ENCODE measurements at places on chromosomes 3 and 15.
A peak's percentile ranks its signal among the peaks of the same experiment; 100 is the strongest.

DNA sequence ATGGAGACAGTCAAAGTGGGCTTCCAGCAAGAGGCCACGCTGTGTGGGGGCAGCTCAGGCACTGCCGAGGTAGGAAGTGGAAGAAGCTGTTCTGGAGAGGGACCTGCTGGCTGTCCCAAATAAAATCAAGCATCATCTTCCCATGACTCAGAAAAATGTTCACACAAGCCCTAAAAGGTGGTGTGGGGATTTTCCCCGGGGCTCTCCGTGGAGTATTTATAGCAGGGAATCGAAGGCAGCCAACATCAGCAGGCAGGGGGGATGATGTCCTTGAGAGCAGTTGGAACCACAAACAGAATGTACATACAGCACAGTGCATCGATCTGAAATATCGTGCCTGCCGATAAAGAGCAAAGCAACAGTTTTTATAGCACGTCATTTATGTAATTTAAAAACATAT, 27.6 kb downstream of the PRR23E start:
- ATAC-seq = peak; percentile 44

DNA sequence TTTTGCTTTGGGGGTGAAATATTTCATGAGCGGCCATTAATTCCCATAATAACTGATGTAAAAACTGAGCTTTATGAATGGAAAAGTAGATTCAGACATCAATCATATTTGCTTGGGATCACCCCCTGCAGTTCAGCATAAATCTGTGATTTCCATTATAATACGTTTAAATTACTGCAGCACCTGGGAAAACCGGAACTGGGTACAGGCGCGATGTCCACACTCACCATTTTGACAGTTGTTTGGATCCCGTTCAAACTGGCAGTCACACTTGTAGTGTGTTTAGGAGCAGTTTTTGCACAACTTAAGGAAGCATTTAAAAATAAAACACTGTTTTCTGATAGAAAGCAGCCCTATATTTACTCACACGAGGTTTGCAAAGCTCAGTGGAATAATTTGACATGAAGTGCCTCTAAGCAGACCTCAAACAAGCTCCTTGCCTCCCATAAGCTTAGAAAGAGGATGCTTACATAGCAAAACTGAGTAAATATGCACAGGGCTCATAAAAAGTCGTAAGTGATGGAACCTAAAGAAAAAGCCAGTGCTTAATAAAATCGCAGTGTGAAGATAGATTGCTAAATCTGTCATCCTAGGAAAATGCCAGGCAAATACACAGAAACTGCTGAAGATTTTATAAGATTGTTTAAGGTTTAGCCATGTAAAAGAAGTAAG, 377.6 kb downstream of the PTPRG start:
- no peak for ATAC-seq

DNA sequence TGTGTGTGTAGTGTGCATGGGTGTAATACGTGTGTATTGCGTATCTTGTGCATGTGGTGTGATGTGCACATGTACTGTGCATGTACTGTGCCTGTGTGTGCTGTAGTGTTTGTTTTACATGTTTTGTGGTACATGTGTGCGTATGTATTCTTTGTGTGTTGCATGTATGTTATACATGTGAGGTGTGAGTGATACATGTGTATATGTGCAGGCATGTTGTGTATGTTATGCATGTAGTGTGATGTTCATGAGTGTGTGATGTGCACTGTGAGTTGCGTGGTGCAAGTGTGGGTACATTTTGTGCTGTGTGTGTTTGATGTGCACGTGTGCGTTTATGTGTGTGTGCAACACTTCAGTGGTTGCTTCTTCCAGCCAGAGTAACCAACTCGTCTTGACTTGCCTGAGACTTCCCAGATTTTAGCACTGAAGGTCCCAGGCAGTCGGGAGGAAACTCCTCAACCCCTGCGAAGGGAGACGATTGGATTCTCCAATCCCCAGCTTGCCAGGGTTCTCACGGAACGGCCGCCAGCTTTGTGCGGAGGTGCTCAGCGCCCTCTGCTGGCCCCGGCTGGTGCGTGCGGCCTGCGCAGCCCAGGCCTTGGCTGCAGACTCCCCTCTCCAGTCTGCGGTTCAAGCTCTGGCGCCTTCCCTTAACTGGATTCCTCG, 3.6 kb downstream of the GALNT15 start:
- peak; percentile 85 for ATAC-seq

DNA sequence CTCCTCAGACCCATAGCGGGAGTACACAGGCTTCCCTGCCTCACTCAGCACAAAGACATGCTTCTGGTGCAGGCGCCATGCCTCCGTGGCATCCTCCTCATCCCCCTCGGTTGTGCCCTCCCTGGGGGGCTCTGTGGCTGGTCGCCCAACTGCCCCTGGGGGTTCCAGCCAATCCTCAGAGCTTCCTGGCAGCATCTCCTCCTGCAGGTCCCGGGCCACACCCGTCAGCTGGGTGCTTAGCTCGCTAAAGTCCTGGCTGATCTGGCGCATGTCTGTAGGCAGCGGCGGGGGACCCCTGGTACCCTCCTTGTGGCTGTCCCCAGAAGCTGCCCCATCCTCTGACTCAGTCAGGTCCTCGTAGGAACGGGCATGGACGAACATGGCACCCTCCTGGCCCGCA, 7.9 kb upstream of the MST1R start:
- ATAC-seq = no peak

DNA sequence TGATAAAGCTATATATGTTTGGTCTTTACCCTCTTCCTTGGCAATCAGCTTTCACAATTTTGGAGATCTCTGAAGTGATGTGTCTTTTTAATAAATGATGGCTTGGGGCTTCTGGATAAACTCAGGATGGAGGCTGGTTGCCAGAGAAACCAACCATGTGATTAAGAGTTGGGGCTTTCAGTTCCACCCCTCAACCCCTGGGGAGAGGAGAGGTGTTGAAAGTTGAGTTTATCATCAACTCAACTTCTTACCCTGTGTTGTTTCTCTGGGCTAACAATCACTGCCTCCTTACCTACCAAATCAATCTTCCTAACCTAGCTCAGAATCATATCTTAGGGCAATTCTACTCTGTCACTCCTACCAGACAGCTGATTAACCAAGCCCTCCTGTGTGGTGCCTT, 735.8 kb downstream of the ZPLD1 start:
- ATAC-seq = no peak

DNA sequence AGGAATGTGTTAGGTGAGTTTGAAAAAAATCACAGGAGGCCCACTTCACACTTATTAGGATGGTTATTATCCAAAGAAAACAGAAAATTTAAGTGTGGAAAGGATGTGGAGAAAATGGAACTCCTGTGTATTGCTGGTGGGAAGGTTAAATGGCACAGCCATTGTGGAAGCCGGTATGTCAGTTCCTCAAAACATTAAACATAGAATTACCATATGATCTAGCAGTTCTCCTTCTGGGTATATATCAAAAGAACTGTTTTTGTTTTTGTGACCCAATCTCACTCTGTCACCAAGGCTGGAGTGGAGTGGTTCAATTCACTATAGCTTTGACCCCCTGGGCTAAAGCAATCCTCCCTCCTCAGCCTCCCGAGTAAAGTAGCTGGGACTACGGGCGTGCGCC, 10.4 kb upstream of the ZFYVE19 start:
- ATAC-seq = no peak

GRCh38 chr3:169237201-169237600, 426.3 kb downstream of the MECOM start:
- no peak for ATAC-seq

GRCh38 chr3:27293939-27294338, 75.2 kb downstream of the NEK10 start:
- ATAC-seq = no peak

- no peak for ATAC-seq
These were observed 97.7 kb upstream of the P2RY1 start for GRCh38 chr3:152737021-152737908.

DNA sequence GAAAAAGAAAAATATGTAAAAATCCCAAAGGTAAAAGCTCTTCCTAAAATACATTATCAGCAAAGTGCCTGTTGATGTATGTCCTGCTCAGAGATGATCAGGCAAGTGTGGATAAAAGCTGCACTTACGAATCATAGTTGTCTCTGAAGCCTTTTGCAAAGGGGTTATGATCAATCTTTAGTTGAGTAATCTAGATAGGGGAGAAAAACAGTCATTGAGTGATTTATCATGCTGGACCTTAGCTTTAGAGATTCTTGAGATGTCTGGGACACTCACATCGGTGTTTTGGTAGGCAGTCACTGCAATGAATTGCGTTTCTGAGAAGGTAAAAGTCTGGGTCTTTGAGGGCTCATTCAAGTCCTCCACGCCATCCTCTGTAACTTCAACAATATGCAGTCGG, 3.7 kb downstream of the EOMES start:
- ATAC-seq = no peak

GRCh38 chr3:155629056-155629455, 115.8 kb downstream of the PLCH1 start:
- ATAC-seq = peak; percentile 65

DNA sequence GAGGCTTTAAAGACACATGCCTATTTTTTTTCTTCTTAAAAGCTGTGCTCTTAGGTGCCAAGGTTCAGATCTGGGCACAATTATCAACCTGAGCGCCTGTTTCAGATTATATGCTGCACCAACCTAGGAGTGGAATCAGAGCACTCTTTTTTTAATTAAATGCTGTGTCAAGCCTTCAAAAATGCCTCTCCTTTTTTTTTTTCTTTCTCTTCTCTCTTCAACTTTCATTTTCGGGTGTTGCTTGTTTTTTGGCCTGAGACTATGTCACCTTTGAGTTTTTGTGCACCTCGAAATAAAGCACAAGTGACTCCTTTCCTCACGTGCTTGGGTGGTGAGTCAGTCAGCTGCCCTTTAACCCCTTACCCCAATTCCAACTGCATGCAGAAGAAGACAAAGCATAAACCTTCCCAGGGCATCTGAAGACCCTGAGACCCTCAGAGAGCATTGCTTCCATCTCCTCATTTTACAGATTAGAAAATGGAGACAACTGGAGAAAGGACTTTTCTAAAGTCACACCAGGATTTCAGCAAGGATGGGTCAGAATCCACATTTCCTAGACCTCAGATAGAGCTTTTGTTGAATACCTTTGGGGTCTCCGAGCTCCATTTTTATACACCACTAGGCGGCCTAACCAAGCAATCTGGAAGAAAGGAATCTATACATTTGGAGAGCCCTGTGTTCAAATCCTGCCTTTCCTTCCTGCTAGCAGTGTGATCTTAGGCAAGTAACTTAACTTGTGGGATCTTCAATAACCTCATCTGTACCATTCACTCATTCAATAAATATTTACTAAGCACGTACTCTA, 631 bp upstream of the PRICKLE2 start:
- ATAC-seq = no peak

DNA sequence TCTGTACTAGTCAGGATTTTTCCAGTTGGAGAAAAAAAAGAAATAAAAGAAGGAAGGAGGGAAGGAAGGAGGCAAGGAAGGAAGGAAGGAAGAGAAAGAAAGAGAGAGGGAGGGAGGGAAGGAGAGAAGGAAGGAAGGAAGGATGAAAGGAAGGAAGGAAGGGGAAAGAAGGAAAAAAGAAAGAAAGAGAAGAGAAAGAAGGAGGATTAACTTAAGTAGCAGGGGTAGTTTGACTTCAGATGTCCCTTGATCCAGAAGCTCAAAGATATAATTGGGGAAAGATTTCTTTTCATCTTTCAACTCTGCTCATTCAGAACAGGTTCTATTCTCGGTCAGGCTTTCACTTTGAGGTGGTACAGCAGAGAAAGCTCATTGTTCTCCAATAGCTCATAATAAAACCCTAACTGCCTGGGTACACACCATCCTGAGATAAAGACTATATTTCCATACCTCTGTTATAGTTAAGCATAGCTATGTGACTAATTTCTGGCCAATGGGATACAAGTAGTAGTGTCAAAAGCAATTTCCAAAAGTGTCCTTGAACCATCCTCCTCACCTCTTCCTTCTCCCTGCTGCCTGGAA, 23.5 kb upstream of the STT3B start:
- no peak for ATAC-seq

GRCh38 chr15:36527235-36528162, 51.9 kb upstream of the CDIN1 start:
- ATAC-seq = peak; percentile 100

DNA sequence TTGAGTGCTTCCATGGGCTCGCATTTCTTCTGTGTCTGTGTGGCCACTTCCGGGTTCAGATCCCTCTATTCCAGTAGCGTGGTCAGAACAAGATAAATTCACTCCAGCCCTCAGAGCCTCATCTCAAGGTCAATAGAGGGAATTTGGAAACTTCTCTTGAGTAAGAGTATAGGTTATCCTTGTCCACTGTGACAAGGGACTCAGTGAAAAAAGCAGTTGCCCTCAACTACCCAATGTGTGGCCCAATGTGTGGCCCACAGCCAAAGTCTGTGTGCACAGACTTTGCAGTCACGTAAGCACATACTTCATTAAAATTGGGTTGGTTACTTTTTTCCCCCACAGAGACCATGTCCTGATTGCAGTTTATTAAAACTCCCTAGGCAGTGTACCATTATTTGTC, 305.6 kb upstream of the SEMA6D start:
- ATAC-seq = no peak

DNA sequence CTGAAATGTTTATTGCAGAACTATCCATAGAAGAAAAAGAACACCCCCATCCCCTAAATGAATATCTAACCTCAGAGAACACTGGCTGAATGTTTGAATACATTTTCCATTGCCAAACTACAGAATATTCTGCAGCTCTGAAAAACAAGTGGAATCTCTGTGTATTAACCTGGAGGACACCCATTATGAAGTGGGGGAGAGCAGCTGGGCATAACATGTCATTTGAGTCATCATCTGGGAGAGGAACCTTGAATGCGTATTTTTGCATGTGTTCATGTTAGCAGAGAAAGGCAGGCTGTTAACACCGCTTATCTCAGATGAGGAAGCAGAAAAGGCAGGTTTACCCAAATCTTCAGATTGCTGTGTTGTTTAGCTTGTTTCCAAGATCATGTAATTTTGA, 31.5 kb downstream of the ESYT3 start:
- ATAC-seq = peak; percentile 71

DNA sequence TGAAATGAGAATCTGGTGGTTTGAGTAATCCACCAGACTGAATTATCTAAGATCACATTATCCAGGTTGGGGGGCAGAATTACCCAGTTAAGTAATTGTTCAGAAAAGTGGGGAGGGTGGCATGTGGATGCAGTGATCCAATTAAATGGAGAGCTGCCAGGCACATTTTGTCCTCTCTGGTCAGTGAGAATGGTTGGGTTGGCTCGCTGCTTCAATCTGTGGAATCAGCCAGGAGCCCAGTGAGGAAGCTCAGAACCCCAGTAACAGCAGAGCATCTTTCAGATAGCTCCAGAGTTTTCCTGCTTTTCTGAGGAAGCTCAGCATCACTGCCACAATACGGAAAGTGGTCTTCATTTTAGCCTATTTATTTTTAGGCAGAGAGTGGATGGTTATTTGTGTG, 6.4 kb upstream of the EXOG start:
- no peak for ATAC-seq

GRCh38 chr3:172262991-172263608, 185.2 kb downstream of the GHSR start:
- no peak for ATAC-seq

DNA sequence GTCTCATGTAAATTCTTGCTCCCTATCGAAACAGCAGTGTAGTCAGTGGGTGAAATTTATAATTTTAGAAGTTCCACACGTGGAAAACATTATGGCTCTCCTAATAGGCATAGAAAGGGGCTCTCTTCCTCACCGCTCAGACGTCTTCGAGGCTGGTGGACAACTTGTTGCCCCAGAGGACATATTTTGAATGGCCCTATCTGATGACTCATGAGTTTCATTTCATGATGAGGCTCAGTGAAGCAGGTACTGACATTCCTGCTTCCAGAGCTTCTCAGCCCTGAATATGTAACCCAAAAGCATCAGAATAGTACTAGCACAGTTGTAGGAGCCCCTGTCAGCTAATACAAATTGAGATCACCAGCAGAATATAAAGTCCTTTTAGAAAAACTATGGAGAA, 117.9 kb downstream of the HERC1 start:
- no peak for ATAC-seq

GRCh38 chr3:194007592-194008337, 128.2 kb upstream of the HES1 start:
- no peak for ATAC-seq

All from motor neuron (in vitro differentiated cells).